Stimulated activated CD4-positive, alpha-beta T cell treated with anti-CD3 and anti-CD28 coated beads, Interleukin-2, amount 100 ng/mL, for 24 hours (primary cell): ENCODE measurements at places on chromosomes 12 and 14.

DNA sequence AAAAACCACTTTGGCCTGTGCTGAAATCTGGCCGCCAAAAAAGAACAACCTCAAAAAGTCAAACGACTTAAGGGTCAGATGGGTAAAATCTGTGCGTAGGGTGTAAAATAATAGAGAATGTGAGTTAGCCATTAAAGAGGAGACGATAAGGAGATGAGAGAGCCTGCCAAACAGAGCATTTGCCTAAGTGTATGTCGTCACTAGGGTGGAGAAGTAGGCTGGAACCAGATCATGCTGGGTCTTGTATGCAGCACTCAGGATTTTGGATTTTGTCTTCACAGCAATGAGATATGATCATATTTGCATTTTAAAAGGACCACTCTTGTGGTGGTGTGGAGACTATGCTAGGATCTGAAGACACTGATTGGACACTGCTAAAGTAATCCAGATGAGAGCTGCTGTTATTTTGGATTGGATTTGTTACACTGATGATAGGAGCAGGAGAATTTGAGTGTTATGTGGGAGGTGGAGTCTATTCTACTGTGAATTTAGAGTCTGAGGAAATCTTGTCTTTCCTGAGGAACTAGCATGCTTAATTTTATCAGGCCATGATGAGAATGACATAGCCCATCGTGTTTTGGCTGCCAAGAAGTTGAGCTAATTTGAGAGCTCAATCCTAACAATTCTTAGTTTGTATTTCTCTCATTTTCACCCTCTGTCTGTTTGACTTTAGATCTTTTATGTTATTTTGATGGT is 24.8 kb upstream of the DBX2 start:
- no peak for DNase-seq

DNA sequence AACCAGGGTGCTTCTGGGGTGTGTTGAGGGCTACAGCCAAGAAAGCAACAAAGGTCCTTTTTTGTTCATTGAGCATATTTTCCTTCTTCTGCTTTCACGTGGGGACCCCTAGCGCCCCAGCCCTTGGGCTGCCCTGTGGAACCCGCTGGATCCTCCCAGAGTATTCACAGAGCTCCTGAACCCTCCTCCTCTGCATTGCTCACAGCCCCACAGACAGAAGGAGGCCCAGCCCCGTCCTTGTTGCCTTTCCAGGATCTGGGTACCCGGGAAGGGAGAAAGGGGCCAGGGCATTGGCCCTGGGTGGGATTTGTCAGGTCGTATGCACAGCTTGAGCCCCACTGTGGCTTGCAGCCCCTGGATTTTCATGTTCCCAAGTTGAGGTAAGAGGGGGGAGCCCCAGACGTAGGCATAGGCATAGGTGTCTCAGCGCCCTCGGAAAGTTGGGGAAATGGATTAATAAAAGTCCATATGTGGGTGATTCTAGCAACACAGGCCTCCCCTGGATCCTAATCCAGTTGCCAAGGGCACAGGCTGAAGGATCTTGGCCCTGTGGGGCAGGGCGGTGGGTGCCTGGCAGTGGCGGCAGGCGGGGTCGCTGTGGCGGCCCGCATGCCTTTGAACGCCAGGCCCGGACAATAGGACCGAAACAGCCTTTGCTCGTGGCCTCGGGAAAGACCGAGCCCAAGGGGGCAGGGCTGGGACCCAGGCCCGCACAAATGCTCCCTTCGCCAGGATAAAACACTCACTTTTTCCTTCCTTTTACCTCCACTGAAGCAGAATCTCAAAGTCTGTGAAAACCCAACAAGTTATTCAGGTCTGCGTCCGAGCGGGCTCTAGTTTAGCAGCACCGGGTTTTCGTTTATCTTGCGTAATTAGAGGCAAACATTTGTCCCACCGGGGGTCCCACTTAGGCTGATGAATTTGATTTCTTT is 3.0 kb upstream of the HOXC10 start:
- no peak for DNase-seq

- DNase-seq = no peak
Observed at GRCh38 chr12:130288206-130288605, 49.5 kb upstream of the PIWIL1 start.

DNA sequence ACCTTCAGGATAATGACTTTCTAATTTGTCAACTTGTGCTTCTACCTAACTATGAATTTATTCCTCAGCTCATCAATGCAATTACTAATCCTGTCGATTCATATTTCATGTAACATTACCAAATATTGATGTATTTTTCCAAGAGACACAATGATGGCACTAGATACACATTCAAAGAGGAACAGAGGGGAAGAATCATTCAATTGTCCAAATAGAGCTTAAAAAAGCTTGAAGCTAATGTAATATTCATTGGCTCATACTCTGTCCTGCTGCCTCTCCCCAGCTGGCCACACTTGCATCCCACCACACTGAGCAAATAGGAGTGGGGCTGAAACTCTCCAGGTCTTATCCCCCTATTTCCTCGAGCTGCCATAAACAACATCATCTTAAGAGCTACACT is 9.3 kb downstream of the TESPA1 start:
- DNase-seq = no peak

DNA sequence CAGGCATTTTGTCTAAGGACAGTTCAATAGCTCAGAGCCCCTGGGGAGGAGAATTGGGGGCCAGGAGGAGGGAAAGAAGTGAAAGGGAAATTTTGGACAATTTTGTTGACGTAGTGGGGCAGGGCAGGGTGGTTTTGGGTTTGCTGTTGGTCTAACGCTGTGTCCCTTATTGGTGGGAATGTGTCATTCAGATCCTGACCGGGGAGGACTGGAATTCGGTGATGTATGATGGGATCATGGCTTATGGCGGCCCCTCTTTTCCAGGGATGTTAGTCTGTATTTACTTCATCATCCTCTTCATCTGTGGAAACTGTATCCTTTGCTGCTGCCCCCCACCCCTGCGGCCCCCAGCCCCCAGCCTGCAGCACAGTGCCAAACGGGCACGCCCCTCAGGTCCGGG is 212.1 kb upstream of the FKBP4 start:
- DNase-seq = no peak

DNA sequence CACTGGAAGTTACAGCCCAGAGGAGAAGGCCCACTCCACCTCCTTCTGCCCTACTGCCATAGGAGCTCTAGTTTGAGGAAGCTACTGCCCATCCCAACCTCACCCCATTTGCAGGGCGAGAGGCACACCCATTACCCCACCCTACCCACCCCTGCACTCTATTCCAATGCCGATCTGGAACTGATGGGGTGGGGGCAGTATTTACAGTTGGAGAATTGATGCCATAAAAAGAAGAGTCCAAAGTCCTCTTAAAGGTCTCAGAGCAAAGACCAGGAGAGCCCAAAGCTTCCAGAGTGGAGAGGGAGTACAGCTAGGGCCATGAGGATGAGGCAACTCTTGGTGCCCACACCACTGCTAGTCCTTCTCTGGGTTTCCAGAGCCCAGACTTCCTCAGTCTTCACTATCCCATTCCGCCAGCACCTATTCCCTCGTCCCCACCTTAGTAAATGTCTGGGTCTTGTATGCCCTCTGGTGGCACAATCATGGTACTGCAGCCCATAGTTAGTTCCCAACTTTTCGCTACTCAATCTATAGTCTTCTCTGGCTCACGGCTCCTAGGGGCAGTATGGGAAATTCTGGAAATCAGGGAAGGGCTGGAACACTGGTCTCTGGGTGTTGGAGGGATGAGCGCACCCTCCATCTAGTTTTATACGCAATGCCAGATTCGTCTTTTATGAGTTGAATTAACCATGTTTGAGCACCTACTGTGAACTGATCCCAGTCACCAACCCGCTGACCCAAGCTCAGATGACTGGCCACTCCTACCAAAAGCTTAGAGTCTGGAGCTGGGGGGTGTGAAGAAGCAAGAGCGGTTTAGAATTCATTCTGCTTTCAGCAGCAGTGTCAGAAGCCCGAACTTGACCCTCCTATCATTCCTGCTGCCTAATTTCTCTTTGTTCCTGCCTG is 6.9 kb upstream of the ADCY6 start:
- peak; percentile 69 for DNase-seq

GRCh38 chr12:19647806-19648556 is 208.7 kb downstream of the AEBP2 start:
- no peak for DNase-seq

DNA sequence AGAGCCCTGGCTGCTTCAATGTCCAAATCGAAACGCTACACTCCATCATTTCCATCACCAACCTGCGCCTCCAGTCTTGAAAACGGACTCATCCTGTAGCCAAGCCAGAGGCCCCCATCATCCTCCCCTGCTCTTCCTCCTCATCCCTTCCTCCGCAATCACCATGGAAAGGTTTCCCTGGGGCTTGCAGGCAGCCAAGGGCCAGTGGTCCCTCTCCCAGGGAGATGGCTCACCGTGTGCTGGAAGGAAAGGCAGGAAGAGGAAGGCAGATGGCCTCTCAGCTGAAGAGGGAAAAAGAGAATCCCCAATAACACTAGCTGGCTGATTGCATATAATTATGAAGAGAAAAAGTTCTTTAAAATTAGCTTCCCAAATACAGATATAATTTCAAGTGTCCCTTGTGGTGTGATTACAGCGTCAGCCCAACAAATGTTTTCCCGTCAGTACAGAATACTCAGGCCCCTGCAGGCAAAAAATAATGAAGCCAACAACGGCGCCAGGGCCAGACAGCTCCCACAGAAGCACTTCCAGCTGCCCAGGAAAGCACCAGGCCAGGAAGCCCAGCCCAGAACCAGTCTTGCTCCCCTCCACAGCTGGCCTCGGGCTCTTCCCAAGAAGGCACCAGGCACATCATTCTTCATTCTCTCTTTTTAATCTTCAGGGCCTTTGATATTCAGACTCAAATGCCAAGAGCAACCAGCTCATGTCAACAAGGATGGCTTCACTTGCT is 24.7 kb downstream of the ITPK1 start:
- DNase-seq = no peak

DNA sequence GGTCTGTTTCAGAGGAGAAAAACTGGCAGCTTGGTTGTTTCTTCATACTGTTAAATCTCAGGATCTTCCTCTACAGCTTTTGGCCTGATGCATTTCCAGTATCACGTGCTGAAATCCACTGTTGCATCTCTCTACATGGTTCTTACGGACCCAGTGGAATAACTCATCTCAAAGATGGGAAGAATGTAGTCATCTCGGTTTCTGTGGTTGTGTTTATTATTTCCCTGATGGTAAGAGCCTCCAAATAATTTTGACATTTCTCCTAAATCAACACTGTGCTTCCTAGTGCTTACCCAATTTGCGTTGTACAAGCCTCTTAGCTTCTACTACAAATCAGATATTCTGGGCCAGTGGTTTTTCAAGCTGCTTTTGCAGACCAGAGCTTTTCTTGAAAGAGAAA is 812.8 kb downstream of the C12orf50 start:
- no peak for DNase-seq

- no peak for DNase-seq
Observed at GRCh38 chr12:120263748-120264085, 1.8 kb downstream of the PXN start.

- DNase-seq = peak; percentile 35
Observed at GRCh38 chr14:90274808-90275457, 18.6 kb downstream of the PSMC1 start.

- no peak for DNase-seq
Observed at GRCh38 chr14:71203306-71203705, 296.0 kb downstream of the PCNX1 start.

DNA sequence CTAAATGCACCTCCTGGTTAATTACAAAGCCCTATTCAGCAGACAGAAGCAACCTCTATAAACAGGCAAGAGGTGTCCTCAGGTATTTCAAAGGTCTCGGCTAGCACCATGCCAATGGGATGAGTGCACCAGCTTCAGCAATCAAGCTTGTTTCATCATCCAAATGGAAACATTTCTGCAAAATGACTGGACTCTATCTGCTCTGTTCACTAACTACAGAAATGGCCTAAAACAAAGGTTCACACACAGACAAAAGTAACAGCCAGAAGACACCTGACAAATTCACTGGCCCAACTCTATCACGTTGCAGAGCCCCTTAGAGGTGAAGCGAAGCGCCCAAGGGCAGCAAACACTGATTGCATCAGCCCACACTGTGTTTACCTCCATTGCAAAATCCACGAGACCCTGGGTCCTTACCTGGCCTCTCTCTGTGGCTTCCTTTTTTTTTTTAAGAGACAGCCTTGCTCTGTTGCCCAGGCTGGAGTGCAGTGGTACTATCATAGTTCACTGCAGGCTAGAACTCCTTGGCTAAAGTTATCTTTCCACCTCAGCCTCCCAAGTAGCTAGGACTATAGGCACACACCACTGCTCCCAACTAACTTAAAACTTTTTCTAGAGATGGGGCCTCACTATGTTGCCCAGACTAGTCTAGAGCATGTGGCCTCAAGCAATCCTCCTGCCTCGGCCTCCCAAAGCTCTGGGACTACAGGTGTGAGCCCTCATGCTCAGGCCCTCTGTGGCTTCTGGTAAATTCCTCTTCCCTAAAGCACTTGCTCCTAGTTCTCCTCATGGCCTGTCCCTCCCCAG is 8.5 kb upstream of the SYNE3 start:
- no peak for DNase-seq

DNA sequence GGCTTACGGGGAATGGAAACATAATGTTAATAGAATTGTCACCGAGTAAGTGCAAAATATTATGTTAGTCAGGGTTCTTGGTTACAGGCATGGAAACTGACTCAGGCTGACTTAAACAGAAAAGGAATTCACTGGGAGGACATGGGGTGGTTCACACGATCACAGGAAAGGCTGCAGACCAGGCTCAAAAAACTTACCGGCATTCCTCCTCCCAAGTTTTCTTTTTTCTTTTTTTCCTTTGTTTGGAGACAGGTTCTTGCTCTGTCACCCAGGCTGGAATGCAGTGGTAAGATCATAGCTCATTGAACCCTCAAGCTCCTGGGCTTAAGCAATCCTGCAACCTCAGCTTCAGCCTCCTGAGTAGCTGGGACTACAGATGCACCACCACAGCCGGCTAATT is 11.9 kb upstream of the UBE2N start:
- DNase-seq = no peak

- DNase-seq = no peak
Observed at GRCh38 chr14:40576880-40577478, 1029.7 kb upstream of the LRFN5 start.

GRCh38 chr12:77678621-77679020 is 152.1 kb upstream of the NAV3 start:
- DNase-seq = no peak

- no peak for DNase-seq
Observed at GRCh38 chr14:72523424-72524294, 370.2 kb downstream of the DPF3 start.

- DNase-seq = no peak
Observed at GRCh38 chr12:41908206-41908605, 236.5 kb downstream of the GXYLT1 start.

- DNase-seq = peak; percentile 46
Observed at GRCh38 chr14:63650256-63650952, 8.7 kb upstream of the WDR89 start.

- DNase-seq = no peak
Observed at GRCh38 chr14:65434216-65434850, 21.8 kb downstream of the FUT8 start.

DNA sequence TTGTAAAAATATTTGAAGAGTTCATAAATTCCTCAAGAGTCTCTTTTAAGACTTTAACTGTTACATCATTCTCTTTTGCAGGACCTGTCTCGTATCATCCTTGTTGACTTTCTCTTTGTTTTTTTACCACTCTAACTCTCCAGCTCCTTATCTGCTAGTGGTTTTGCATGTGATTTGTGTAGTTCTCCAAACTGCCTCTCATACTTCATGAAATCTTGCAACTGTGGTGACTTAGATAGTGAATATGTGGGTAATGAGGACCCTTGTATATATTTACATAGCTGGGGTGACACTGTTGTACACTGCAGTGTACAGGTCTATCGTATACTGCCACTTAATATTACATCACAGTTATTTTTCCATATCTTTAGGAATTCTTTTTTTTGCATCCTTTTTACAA is 40.2 kb upstream of the EMP1 start:
- no peak for DNase-seq
